Activated CD8-positive, alpha-beta memory T cell treated with anti-CD3 and anti-CD28 coated beads for 1 hour (primary cell): ENCODE measurements at places on chromosomes 4 and X.

DNA sequence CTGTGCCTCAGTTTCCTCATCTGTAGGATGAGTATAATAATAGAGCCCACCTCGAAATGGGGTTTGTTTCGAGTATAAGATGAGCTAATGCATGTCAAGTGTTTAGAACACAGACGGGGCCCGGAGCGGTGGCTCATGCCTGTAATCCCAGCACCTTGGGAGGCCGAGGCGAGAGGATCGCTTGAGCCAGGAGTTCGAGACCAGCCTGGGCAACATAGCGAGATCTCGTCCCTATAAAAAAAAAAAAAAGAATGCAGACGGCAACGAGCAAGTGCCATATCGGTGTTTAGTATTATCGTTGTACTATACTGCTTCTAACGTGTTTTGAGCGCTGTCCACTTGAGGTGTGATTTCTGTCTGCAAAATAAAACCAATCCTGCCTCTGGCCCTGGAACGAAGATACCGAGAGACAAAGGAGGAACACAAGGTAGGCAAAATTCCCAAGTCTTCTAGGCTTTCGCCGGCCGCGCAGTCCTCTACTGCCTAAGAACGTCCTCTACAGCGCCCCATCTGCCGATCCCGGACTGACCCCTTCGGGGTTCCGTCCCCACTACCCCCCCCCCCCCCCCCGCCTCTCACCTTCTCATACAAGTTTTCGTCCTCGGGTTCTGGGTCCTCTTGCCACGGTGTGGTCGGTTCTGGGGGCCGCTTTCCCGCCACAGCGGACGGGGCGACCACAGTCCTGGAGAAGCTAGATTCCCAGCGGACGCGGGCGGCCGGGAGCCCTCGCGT lies 442 bp downstream of the NDUFB11 start:
- no peak for DNase-seq

- no peak for DNase-seq
These were observed 494.6 kb upstream of the ATOH1 start for GRCh38 chr4:93334003-93334402.

- DNase-seq, result no peak
These were observed 8.8 kb downstream of the CHST7 start for GRCh38 chrX:46582325-46582724.

GRCh38 chr4:2305766-2306501 lies 44.0 kb upstream of the MXD4 start:
- DNase-seq, result no peak

- no peak for DNase-seq
These were observed 3.2 kb downstream of the CEP44 start for GRCh38 chr4:174286870-174287269.

GRCh38 chrX:154486396-154487207 lies at the start of gene UBL4A:
Gene UBL4A, minus strand, starts transcription at chrX:154486615. Its CDS starts 31 bp downstream, at chrX:154486584.
- DNase-seq, result peak; percentile 49
